ENCODE measurements at places on chromosomes 2 and 18.

GRCh38 chr2:132384491-132385151 is 32.0 kb upstream of the GPR39 start:
- DNase-seq = no peak

- no peak for DNase-seq
These were observed 219.5 kb upstream of the NRP2 start for GRCh38 chr2:205462681-205463345.

DNA sequence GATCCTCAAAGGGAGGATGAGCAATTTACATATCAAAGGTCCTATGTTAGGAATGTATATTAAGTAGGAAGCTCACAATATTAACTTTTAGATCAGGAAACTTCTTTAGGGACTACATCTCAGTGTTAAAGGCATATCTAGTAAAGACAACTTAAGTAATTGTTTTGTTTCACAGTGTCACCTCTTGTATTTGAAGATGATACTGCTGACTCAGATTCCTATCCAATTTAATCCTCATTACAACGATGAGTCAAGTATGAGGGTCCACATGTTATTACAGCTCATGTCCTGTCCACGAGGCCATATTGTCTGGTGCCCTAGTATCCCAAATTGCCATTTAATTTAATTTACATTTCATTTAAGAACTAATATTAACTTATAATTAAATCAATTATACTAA is 523.9 kb downstream of the CCDC85A start:
- DNase-seq = no peak

DNA sequence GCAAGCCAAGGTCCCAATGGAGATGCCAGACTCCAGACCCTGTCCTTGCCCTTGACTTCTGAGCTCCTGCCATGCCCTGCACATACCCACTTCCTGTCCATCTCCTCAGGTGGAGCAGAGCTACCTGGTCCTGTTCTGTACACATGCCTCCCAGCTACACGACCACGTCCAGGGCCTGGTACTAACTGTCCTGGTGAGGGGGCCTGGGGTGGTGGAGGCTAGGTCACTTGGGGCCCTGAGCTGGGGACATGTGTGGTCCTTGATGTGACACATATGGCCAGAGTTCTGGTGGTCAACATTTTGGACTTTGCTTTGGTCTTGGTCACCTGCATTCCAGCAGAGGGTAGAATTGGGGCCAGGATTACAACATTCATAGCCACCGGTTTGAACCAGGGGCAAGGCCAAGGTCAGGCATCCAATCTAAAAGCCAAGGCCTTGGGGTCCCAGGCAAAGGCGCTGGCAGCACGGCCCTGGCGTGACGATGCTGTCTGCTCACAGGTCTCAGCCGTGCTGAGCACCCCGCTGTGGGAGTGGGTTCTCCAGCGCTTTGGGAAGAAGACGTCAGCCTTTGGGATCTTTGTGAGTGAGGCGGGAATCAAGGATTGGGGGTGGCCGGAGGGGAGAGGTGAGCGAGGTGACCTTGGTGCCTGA is 12.6 kb downstream of the MFSD2B start:
- no peak for DNase-seq

DNA sequence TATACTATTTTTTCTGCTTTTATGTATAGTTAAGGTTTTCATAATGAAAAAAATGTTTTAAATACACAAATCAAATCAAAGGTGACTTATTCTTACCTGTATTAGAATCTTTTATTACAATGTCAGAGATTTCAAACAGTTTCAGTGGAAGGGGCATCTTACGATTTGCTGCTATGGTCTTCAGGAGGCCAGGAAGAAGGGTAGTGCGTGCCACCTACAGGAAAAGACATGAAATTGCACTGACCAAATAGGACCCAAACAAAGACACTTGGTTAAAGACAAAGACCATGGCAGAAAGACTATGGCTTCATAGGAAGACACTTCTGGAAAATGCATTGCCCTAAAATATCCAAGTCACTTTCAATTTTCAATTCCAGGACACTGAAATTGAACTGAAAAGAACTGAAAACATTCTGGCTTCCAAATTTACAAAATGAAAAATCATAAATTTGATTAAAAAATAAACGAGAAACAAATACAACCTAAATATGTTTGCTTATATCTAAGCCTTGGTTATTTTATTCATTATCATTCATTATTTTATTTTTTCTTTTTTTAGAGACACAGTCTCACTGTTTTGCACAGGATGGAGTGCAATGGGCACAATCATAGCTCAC is 42.1 kb downstream of the FARSB start:
- DNase-seq = peak; percentile 40

DNA sequence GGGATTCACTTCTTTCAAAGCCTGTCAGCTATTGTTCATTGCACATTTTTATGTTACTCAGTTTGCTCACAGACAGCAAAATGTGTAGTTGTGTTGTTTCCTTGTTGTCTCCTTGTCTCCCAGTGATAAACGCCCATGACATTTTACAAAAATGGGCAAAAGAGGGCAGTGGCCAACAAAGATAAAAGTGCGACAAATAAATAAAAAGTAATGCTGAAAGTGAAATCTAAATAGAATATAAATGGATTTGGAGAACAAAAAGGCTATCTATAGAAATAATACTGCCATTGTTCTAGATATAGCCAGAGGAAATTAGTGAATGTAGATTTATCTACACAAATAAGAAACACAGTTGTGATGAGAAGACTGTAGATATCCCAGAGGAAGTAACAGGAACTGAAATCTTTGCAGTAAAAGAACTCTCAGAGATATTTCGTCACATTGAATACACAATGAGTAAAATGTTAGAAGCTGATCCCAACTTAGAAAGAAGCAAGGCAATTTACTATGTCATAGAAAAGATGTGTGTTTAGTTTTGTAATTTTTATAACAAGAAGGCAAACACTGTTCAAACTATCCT is 1186.2 kb upstream of the FAM98A start:
- no peak for DNase-seq

DNA sequence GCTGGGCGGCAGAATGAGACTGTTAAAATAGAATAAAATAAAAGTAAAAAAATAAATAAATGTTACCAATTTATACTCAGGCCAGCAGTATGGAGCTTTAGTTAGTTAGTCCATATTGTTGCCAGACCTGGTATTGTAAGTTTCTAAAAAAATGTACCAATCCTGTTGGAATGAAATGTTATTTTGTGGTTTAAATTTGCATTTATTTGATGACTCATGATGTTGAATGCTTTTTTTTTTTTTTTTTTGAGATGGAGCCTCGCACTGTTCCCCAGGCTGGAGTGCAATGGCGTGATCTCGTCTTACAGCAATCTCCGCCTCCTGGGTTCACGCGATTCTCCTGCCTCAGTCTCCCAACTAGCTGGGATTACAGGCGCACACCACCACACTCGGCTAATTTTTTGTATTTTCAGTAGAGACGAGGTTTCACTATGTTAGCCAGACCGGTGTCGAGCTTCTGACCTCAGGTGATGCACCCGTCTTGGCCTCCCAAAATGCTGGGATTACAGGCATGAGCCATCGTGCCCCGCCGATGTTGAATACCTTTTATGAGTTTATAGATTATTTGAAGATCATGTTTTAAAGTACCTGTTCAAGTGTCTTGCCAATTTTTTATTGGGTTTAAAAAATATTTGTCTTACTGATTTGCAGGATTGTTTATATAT is 5.7 kb upstream of the PTPRN start:
- no peak for DNase-seq

- DNase-seq = no peak
These were observed 82.2 kb downstream of the DYSF start for GRCh38 chr2:71535526-71535925.

- DNase-seq = no peak
These were observed 101.2 kb downstream of the MCFD2 start for GRCh38 chr2:46814160-46814961.

- no peak for DNase-seq
These were observed 93.0 kb upstream of the SH3BP4 start for GRCh38 chr2:234858790-234859329.

GRCh38 chr2:184596819-184597411 is 1.4 kb upstream of the ZNF804A start:
- DNase-seq = no peak

GRCh38 chr18:62717169-62717924 is 2.0 kb downstream of the PHLPP1 start:
- DNase-seq = no peak

GRCh38 chr18:41719808-41720207 is 235.2 kb upstream of the PIK3C3 start:
- DNase-seq = no peak

- DNase-seq = no peak
These were observed 8.0 kb downstream of the ALLC start for GRCh38 chr2:3665886-3666612.

DNA sequence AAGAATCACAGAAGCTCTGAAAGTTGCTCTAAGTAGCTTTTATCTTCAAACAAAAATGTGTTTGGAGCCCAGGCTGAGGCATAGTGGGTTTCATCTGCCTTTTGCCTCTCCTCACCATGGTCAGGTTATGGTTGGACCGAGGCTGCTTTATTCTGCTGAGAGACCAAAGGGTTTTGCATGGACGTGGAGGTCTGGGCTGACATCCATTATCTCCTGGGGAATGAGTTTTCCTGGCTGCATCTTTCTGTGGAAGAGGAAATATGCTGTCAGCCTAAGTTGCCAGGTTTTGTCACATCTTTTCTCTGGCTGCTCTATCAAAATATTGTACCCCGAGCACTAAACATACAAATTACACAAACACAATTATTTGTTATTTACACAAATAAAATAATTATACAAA is 223.2 kb downstream of the LDLRAD4 start:
- no peak for DNase-seq

GRCh38 chr18:46705521-46705920 is 48.5 kb upstream of the LOXHD1 start:
- DNase-seq = no peak

DNA sequence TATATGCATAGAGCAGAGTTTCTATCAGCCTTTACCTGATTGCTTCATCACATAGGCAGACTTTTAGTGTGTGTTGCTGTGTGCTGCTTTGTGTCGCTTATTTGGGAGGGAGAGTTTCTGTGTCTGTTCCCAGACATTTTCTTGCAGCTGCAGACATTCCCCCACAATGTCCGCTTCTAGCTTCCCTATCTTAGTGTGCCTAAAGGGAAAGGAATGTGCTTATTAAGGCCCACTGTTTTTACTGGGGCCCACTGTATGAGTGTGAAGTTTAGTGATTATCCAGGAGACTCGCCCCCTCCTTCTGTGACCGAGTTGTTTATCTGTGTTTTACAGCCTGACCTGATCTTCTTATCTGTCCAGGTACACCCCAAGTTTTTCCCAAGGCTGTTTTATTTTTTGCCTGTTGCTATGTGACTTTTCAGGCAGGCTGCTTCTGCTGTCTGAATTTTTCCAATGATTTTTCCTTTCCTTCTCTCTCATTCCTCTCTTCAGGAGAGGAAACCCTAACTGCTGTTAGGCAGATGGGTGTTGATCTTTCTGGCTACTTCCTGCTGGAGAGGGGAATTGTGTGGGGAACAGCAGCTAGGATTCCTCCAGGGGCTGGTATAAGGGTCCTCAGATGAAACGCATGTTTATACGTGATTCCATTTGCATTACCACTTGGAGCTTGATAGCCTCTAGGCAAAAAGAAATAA is 47.6 kb downstream of the STK17B start:
- no peak for DNase-seq

DNA sequence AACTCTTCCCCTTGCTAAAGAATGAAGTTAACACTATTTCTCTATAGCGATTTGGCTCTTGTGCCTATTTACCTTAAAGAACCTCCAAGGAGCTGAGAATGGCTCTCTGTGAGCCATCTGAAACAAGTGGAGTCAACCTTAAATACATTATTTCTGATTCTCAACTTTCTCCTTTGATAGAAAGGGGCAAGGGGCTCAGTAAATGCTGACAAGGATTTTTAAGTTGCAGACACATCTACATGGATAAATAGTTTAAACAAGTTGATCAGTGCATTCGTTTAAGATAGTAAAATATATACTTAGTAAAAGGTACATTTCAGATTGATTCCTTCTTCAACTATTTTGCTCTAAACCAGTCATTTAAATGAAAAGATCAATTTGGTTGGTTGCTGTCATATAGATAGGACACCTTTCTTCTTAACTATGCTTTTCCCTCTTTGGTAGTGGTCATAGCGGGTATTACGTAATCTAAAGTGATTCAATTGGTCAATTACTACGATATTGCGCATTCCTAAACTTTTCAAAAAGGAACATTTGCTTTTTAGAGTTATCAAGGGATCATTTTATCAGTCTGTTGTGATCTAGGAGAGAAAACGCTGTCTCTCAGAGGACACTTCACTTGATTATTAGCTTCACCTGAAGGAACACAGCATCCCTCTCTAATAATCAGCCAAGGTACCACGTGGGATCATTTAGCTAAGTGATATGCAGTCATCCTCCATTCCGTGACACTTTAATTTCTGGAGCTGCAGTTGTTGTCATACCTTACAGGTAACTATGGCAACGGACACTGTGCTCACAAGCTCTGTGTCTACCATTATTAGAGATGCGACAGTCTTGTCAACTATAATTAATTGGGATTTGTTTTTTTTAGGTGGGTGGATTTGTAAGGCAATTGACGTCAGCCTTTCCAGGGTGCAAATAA is 50.9 kb upstream of the KCNE4 start:
- DNase-seq = no peak

GRCh38 chr2:105915005-105915558 is 170.4 kb downstream of the NCK2 start:
- DNase-seq = no peak

DNA sequence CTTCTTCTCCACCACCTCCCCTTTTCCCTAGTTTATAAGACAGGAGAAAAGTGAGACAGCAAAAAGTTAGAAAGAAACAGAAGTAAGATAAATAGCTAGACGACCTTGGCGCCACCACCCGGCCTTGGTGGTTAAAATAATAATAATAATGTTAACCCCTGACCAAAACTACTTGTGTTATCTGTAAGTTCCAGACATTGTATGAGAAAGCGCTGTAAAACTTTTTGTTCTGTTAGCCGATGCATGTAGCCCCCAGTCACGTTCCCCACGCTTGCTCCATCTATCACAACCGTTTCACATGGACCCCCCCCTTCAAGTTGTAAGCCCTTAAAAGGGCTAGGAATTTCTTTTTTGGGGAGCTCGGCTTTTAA is 1.5 kb upstream of the BUB1 start:
- DNase-seq = no peak

DNA sequence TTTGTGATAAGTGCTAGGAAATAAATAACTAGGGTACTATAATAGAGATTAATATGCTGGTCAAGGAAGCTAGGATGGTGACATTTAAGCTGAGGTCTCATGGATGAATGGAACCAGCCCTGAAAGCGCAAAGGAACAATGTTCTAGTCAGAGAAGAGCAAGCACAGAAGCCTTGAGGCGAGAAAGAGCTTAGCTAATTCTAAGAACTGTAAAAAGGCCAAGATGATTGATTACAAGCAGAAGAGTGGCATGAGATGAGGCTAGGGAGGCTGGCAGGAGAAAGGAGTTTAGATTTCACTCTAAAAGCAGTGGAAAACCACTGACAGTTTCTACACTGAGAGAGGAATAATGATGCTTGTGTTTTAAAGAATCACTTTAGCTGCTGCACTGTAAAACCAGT is 3.4 kb upstream of the YIPF4 start:
- no peak for DNase-seq

- no peak for DNase-seq
These were observed 175.3 kb downstream of the INHBB start for GRCh38 chr2:120520929-120521912.
